ENCODE measurements at places on chromosomes 11 and 22.

- peak; percentile 59 for DNase-seq
These were observed 22.6 kb upstream of the ADSL start for GRCh38 chr22:40323681-40324171.

DNA sequence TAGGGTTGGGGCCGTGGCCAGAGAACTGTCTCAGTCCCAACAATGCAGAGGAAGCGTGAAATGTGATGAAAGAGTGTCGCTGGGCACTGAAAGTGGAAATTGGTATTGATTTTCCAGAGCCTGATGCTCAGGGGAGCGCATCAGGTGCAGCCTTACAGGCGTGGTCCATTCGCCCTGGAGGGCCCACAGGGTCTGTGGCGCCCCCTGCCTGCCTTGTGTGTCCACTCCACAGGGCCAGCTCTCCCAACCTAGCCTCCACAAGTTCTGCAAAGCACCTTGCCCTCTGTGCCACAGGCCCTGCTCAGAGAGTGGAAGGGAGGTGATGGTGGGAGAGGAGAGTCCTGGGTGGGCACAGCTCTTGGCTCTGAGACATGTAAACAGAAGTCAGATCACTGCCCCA is 54.9 kb upstream of the LMO1 start:
- DNase-seq, result no peak

- DNase-seq, result no peak
These were observed 315.2 kb upstream of the B3GAT1 start for GRCh38 chr11:134727204-134727603.

- peak; percentile 59 for DNase-seq
These were observed 16.1 kb downstream of the CPT1A start for GRCh38 chr11:68825571-68825970.

- DNase-seq, result no peak
These were observed 28.4 kb downstream of the TAB1 start for GRCh38 chr22:39427751-39428596.

- DNase-seq, result no peak
These were observed 21.0 kb downstream of the OR8G5 start for GRCh38 chr11:124277207-124277606.

GRCh38 chr22:39528681-39529486 is 3.7 kb downstream of the RPS19BP1 start:
- DNase-seq, result peak; percentile 95

GRCh38 chr22:29205252-29205593 is 473 bp upstream of the EMID1 start:
- no peak for DNase-seq
